ENCODE measurements at places on chromosomes 3 and 15. TPM values are rescaled to one million over a fixed set of nuclear protein-coding genes. Genes with fewer than 3 reads are reported as not detected.

The NR2E3 gene
- total RNA-seq, result 0.35 TPM

The GOLGA6B gene
- total RNA-seq, result 0.33 TPM

GRCh38 chr3:119639494-119640350, 20.7 kb downstream of the POPDC2 start:
- no peak for DNase-seq

- DNase-seq, result no peak
Observed at GRCh38 chr15:79916502-79917132, 19.8 kb upstream of the MTHFS start.

DNA sequence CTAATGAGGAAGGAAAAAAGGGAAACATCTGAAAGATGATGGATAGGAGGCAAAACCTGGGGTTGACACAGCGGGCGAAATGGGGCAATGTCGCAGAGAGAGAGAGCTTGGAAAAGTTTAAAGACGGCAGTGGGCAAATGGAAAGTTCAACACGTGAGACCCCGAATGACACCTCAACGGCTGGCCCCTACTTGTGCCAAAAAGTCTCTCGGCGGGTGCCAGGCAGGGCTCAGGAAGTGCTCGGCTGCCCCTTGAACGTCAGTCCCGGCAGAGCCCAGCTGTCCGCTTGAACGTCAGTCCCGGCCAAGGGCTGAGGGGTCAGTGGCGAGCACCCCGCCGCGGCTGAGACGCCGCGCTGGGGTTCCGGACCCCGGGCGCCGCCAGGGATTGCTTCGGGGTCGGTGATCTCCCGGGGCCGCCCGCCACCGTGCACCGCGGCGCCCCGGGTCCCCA, 658 bp downstream of the EOGT start:
- DNase-seq, result peak; percentile 61

- no peak for DNase-seq
Observed at GRCh38 chr3:163450698-163451097, 1627.6 kb downstream of the SI start.

GRCh38 chr3:179589143-179589542, 15.3 kb downstream of the MRPL47 start:
- DNase-seq, result no peak

- no peak for DNase-seq
Observed at GRCh38 chr3:185815391-185816282, 9.2 kb downstream of the IGF2BP2 start.

DNA sequence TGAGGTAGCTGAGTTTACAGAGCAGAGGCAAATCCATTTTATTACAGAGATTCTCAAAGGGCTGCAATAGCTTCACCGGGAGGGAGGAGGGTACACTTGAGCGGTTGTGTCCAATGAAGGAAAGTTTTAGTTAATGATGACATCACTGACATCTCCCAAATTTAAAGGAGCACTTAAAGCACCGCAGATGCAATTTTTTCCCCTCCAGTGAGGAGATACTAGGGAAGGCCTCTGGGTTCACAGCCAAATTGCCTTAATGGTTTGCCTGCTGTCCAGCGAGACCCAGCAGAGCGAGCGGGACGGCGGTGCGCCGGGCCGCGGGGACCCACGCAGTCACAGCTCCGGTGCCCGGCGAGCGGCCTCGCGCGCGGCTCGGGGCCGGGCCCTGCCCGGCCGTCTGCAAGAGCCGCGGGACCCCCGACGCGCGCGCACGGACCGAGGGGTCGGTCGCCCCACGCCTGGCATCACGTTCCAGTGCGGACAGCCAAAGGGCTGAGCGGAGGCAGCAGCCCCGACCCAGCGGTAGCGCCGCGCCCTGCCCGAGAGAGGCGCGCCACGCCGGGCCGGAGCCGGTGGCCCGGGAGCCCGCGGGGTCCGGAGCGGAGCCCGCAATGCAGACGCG, 160.5 kb upstream of the CHRNA7 start:
- no peak for DNase-seq

GRCh38 chr15:55084216-55084615, 112.5 kb downstream of the RSL24D1 start:
- DNase-seq, result no peak

The ONECUT1 gene
- 14.1 TPM for total RNA-seq

The CPNE9 gene
- 3.8 TPM for total RNA-seq

GRCh38 chr3:106339551-106339950, 470.7 kb upstream of the CBLB start:
- DNase-seq, result no peak

GRCh38 chr3:46405301-46406019, 1.4 kb downstream of the CCR5AS start:
- DNase-seq, result no peak

GRCh38 chr3:62712746-62713145, 162.5 kb downstream of the CADPS start:
- DNase-seq, result no peak

The CCR8 gene
- total RNA-seq, result 0.64 TPM

The KNG1 gene
- not detected for total RNA-seq

The MINAR1 gene
- 0.74 TPM for total RNA-seq

The ITGB5 gene
- total RNA-seq, result 146 TPM

DNA sequence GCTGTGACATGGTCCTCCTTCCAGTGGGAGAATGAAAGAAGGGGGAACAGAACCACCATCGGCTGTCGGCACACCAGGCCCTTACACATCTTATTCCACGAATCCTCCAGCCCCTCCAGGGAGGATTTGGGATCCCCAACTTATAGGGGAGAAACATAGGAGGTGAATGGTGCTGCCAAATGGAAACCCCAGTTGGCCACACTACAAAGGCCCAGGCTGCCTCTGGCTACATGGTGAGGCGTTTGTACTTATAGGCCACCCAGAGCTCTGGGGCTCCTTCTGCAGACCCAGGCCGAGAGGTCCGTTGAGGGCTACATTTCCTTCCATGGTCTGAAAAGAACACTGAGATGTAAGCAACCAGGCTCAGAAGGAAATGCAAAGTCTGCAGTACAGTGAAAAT, 12.0 kb downstream of the AMOTL2 start:
- DNase-seq, result no peak

- no peak for DNase-seq
Observed at GRCh38 chr3:100838157-100838556, 128.9 kb downstream of the TFG start.

The DNAJC17 gene
- total RNA-seq, result 44.4 TPM

DNA sequence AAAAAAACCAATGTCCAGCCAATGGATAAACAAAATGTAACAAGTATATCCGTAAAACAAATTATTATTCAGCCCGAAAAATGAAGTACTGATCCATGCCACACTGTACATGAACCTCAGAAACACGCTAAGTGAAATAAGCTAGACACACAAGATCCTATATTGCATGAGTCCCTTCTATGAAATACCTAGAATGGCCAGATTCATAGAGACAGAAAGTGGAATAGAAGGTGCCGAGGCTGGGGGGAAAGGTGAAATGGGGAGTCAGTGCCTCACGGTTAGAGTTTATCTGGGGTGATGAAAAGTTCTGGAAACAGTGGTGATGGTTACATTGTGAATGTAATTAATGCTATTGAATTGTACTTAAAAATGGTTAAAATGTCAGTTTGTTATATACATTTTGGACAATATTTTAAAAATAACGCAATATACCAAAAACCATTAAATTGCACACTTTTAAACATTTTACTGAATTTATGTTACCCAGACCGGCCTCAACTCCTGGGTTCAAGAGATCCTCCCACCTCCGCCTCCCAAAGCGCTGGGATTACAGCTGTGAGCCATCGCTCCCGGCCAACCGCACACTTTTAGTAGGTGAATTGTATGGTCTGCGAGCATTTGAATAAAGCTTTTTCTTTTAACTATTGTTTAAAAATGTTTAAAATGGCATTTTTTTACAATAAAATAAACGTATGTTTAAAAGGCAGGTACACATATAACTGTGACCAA, 2.1 kb downstream of the RNF168 start:
- DNase-seq, result no peak

GRCh38 chr3:195160908-195161434, 110.0 kb downstream of the XXYLT1 start:
- DNase-seq, result no peak

DNA sequence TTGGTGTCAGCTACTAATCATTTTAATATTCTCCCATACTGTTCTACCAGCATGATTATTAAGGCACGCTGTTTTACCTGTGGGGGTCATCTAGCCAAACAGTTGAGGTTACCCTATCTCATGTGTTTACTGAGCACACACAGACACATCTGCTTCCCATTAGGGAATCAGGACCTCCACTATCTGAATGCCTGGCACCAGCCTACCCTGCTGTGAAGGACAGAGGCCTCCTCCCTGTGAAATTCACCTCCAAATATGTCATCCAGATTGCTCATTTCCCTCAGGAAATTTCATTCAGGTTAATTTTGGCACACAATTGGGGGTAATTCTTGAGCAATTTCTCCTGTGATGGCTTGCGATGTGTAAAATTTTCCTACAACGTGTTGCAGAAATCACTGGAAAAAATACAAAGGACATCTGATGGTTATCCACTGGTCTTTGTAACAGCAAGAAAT, 155.6 kb upstream of the NR2E3 start:
- DNase-seq, result no peak

The ISLR2 gene
- total RNA-seq, result 0.09 TPM

The GOLGA8S gene
- total RNA-seq, result 0.07 TPM

- DNase-seq, result no peak
Observed at GRCh38 chr15:98438326-98438725, 210.0 kb upstream of the IGF1R start.

GRCh38 chr3:187773233-187774184, 28.2 kb upstream of the BCL6 start:
- DNase-seq, result peak; percentile 33

The FAH gene
- 21.7 TPM for total RNA-seq

The PLD1 gene
- total RNA-seq, result 1.5 TPM

- no peak for DNase-seq
Observed at GRCh38 chr3:853489-853888, 239.3 kb upstream of the CNTN6 start.

- DNase-seq, result no peak
Observed at GRCh38 chr3:45499529-45499928, 95.0 kb upstream of the LIMD1 start.

DNA sequence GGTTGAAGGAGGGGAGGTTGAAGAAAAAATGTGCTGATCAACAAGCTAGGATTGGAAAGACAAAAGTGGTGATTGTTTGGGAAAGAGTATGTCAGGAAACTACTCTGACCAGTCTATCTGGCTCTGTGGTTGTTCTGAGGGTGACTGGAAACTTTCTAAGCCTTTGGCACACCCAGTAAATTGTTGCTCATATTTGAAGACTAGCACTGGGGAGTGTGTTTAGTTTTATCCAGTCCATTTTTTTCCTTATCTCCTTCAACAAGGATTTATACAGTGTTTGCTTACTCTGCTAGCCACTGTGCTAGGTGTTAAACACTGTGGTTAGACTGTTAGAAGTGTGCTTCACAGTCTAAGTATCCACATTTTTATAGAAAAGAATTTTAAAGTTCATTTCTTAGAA, 28.8 kb downstream of the PPM1L start:
- no peak for DNase-seq

GRCh38 chr3:127552038-127552437, 38.5 kb downstream of the TPRA1 start:
- no peak for DNase-seq

The DPPA4 gene
- 796 TPM for total RNA-seq

GRCh38 chr15:87481126-87481525, 775.4 kb downstream of the NTRK3 start:
- no peak for DNase-seq

- no peak for DNase-seq
Observed at GRCh38 chr3:66428733-66429132, 72.1 kb downstream of the LRIG1 start.

The MUC13 gene
- total RNA-seq, result not detected

Data from H9 (cell line).